Endothelial cell (in vitro differentiated cells): ENCODE measurements at places on chromosomes 2 and 18.

- DNase-seq, result peak; percentile 67
These were observed 935 bp upstream of the RAMP1 start for GRCh38 chr2:237858294-237859081.

DNA sequence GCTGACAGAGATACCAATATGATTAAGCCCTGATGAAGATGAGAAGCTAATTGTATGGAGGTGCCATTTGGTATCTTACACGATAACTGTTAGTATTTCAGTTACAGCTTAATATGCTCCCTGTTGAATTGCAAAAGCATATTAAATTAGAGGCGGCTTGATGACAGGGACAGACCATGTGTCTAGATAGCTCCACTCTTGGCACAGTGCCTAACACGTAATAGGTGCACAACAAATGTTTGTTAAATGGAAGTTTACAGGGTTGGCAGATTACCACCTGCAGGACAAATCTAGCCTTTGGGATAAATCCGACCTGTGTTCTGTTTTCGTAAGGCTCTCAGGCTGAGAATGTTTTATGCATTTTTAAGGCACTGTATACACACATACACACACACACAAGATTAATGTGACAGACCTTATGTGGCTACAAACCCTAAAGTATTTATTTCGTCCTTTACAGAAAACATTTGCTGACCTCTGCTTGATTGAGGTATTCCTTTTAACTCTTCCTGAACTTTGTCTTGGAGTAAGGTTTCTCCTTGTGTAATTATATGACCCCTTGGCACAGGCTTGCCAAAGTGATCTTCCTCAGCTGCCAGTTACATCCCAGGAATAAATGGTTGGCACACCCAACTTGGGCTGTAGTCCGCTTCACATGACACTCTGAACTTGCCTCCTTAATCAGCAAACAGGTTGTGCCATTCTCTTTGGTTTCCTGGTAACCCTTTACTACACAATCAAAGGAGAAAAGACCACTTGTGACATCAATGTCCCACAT, 348.9 kb downstream of the HRH4 start:
- DNase-seq, result no peak

DNA sequence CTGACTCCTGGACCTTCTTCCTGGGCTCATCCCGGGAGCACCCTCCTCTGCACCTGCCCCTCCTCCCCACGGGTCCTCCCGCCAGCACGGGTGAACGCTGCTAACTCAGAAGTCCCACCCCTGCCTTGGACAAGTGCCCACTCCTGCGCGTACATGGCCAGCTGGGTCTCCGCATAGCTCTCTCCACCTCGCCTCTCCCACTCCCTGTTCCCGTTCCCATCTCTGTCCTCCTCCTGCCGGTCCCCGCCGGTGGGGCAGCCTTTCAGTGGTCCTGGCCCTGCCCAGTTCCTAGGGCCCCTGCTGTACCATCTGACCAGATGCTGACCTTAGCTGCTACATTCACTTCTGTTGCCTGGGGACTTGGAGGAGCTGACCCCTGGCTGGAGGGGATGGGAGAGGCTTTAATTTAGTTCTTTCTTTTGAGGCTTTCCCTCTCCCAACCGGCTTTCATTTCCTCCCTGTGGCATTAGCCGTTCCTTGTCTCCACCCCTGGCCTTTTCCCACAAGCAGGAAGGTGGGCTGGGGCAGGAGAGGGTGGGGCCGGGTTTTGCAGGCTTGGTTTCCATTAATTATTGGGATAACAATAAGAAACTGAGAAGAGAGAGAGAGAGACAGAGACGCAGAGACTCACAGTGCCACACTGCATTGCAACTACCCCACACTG, 136.1 kb downstream of the SH3BP4 start:
- DNase-seq, result no peak

- no peak for DNase-seq
These were observed 53.8 kb upstream of the TMEM182 start for GRCh38 chr2:102707796-102708695.

- DNase-seq, result no peak
These were observed 78.2 kb downstream of the AFF3 start for GRCh38 chr2:100064165-100064564.

- no peak for DNase-seq
These were observed 135.6 kb upstream of the DAPL1 start for GRCh38 chr2:158659483-158659882.

GRCh38 chr2:38187541-38188011, 111.6 kb upstream of the CYP1B1 start:
- DNase-seq, result no peak

GRCh38 chr18:37396971-37397720, 168.5 kb downstream of the CELF4 start:
- no peak for DNase-seq

DNA sequence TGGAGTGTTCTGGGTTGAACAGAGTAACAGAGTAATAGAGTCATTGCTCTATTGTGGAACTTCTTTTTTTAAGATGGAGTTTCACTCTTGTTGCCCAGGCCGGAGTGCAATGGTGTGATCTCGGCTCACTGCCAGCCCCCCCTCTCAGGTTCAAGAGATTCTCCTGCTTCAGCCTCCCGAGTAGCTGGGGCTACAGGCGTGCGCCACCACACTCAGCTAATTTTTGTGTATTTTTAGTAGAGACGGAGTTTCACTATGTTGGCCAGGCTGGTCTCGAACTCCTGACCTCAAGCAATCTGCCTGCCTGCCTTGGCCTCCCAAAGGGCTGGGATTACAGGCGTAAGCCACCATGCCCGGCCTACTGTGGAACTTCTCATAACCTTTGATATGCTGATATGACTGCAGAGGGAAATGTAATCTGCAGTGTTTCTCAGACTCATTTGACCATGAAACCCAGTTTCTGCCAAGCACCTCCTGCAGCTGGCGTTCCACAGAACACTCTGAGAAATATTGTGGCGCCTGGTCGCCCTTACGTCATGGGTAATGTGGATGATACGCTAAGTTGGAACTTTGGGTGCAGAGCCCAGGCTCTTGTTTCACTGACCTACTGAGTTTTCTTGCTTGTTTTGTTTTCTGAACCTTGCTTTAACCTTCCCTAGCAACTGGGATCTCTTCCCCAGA, 213.8 kb downstream of the BCL2 start:
- no peak for DNase-seq

GRCh38 chr2:64837925-64838641, 151.1 kb upstream of the SLC1A4 start:
- no peak for DNase-seq
